ENCODE measurements at places on chromosomes 16 and 17.

DNA sequence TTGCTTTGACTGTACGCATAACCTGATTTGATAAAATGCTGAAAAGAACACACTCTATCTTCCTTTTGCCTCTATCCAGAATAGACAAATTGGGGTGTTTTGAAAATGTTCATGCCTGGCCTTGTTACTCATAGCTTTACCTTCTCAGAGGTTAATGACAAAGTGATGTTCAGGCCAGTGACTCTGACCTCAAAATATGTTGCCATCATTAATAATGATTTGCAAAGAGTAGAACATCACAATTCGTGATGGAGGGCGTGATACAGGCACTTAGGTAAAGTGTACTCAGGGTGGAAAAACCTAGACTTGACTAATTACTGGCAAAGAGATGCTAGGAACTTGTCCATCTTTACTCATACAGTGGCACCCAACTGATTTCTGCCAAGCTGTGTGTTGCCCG, 656.6 kb upstream of the SOX9 start:
- no peak for DNase-seq

DNA sequence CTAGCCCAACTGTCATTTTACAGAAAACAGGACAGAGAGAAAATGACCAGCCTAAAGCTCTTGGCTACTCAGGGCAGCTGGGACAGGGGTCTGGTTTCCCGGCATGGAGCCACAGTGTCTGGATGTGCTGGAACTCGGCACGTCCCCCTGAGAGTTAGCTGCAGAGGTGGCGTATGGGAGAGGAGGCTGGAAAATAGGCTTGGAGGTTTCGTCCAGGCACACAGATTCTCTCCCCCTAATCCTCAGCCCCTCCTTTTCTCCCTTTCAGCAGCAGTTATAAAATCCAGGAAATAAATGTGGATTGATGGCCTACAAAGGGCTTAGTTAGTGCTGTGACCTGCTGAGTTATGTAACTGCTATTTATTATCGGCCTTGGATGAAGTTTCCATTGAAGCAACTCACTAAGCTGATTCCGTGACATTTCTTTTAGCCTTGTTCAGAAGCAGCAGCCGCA, 89.5 kb upstream of the TOB1 start:
- no peak for DNase-seq

DNA sequence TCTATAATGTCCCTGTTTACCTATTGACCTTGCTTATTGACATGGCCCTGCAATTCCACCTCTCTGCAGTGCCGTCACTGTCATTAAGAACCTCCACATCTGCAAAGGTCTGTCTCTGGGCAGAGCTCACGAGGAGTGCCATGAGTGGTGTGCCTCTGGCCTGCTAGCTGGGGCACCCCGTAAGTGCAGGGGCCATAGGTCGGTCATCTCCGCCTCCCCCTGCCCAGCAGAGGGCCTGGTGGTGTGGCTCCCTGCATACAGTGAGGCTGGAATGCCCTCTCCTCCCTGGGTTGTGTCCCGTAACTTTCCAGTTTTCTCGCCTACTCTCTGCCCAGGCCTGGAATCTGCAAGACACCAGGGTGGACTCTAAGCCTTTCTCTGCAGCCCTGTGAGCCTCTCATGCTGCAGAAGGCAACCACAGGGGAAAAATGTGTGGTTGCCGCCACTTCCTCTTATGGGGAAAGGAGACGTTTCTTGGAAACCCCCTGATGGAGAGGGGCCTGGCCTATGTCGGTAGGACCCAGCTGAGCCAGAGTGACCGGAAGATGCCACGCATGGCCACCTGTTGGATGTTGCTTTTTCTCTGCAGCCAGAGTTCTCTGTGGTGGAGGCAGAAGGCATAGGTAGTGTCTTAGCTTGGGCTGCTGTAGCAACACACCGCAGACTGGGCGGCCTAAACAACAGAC, 2.7 kb upstream of the SNX20 start:
- no peak for DNase-seq

DNA sequence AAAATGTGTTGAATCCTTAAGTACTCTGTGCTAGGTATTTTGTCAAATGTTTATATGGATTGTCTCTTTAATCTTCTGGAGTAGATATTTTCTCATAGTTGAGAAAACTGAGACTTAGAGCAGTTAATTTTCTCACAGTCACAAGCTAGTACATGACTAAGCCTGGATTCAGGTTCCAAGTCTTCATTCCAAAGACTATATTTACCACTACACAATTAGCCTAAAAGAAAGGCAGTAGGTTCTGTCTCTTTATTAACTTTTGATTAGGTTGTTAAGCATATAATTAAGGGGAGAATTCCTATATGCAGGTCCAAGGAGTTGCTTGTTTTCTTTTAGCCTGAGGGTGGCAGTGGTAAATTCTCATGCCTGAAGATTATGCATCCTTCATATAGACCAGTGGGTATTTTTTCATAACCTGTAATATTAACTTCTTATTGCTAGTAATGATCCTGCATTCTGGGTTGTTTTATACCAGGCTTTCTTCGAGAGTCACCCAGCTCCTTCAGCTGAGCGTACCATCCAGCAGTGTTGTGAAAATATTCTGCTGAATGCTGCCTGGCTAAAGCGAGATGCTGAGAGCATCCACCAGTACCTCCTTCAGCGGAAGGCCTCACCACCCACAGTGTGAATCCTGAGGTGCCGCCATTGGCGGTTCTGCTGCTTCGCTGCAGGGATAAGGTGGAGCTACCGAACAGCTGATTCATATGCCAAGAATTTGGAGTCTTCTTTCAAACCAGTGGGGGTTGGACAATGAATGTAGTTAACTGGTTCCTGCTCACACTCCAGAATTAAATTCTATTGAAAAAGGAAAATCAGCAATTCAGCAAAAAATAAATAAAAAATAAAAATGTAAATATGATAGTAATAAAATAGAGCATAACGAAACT, 28.2 kb upstream of the KPNB1 start:
- DNase-seq = peak; percentile 45

- no peak for DNase-seq
Measured at GRCh38 chr17:73336408-73337329, 24.9 kb upstream of the CDC42EP4 start.

DNA sequence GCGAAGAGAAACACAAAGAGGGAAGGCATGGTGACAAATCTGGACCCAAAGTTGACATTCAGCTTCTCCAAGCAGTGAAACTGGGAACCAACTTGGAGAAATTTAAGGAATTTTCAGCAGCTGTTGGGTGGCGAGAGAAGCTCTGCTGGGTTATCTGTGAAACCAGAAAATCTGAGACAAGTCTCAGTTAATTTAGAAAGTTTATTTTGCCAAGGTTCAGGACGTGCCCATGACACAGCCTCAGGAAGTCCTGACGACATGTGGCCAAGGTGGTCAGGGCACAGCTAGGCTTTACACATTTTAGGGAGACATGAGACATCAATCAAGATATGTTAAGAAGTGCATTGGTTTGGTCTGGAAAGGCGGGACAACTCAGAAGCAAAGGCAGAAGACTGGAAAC, 11.2 kb upstream of the CD300LF start:
- no peak for DNase-seq

DNA sequence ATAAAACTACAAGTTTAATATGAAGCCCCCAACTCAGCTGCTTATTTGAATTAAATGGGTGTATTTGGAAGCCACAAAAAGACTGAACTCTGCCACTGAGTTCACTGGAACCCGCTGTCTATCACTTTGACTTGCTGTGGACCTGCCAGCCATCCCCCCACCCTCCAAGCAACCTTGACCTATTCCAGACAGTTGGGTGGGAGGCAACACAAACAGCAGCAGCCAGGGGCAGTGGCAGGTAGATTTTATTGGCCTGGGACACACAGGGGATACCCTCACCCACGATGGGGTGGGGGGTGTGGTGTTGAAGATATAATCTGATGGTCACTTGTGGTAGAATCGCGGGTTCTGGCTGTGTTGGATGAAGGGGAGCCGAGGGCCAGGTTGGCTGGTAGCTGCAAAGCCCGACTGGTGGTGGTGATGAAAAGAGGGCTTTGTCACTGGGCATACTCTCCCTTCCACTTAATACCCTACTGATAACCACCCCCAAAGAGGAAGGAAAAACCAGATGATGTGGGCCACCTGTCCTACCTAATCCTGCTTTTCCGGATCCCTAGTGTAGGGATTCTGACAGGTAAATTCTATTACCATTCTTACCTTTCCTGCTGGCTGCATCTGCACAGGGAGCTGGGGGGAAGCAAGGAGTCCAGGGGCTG, 2.6 kb downstream of the GPS2 start:
- DNase-seq = no peak

DNA sequence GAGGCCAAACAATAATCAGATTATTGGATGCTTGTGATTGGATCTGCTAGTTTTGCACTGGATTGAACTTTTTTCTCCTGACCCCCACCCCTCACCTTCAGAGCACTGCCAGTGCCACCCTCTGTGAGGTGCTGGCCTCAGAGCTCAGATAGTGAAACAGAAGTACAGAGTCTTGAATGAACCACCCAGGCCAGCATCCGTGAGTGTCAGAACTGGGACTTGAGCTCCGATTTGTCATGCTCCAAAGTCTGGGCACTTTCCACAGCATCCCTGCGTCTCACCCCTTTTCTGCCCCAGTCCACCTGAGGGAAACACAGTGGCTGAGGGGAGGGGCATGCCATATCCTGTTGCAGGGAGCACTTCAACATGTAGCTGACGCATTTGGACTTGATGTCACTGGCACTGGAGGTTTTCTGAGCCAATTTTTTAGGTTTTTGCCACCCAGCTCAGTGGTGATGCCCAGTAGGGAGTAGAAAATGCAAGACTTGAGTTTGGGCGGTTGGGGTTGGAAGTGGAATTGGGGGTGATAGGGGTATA, 47.3 kb downstream of the SMPD3 start:
- DNase-seq = no peak

GRCh38 chr16:22186517-22186916, 19.6 kb upstream of the EEF2K start:
- no peak for DNase-seq

DNA sequence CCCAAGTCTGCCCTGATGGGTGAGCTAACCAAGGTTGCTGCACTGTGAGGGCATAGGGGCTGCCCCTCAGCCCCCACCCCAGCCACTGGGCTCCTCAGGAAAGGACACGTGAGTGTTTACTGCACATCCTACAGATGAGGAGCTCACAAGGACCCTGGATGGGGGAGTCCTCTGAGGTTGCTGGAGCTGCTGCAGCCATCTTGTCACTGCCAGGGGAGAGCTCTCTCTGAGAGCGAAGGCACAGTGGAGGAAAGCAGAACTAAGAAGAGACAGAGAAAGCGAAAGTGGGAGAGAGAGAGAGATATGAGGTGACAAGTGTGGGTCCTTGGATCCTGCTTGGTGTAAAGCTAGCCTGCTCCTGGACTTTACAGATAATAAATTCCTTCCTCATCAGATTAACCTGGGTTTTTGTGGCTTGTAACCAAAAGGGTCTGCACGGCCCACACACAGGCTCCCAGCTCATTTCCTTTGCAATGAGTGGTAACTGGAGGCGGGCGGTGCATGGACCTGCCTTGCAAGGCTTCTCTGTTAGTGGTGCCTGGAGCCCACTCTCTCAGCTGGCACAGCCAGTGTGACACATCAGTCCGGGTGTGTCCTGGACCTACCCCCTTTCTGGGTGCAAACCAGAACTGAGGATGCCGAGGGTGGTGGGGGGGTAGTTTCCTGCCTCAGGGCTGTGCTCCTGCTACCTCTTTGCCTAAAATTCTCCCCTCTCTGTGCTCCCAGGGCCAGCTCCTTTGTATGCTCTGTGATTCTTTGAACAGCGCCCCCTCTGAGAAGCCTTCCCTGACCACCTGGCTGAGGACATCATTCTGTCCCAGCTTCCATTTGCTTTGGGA, 14.2 kb downstream of the SNX20 start:
- DNase-seq = no peak

DNA sequence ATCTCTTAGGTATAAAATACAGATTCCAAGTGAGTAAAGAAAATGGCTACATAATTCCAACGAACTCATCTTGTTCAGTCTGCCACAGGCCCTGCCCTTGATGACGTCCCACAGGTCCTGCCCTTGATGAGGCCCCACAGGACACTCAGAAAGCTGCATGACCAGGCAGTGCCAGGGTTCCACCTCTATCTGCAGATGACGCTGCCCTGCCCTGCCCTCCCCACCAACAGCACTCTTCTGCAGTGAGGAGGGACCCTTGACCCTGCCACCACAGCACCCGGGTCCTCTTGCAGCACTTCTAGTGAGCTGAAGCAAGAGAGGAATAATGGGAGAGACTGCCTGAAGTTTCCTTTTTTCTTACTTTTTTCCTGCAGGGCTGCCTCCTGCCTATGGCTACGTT, 118.4 kb downstream of the VPS53 start:
- DNase-seq = no peak

DNA sequence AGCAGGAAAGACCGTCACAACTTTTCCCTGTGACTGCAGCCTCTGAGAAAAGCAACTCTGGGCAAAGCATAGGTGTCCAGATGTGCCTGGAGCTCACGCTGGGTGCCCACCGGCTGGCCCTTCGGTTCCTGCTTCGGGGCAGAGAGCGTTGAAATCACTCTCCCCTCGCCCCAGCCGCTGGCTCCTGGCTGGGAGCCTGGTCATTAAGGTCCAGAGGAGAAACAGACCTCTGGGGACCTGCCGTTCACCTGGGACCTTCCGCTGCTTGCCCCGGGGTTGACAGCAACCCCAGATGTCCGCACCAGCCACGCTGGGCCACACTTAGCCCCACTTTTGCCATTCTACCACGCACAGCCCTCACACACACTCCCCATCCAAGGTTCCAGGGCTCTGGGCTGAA, 13.1 kb downstream of the MRM3 start:
- DNase-seq = no peak

GRCh38 chr17:77542551-77543490, 402.1 kb downstream of the SEC14L1 start:
- DNase-seq = no peak

DNA sequence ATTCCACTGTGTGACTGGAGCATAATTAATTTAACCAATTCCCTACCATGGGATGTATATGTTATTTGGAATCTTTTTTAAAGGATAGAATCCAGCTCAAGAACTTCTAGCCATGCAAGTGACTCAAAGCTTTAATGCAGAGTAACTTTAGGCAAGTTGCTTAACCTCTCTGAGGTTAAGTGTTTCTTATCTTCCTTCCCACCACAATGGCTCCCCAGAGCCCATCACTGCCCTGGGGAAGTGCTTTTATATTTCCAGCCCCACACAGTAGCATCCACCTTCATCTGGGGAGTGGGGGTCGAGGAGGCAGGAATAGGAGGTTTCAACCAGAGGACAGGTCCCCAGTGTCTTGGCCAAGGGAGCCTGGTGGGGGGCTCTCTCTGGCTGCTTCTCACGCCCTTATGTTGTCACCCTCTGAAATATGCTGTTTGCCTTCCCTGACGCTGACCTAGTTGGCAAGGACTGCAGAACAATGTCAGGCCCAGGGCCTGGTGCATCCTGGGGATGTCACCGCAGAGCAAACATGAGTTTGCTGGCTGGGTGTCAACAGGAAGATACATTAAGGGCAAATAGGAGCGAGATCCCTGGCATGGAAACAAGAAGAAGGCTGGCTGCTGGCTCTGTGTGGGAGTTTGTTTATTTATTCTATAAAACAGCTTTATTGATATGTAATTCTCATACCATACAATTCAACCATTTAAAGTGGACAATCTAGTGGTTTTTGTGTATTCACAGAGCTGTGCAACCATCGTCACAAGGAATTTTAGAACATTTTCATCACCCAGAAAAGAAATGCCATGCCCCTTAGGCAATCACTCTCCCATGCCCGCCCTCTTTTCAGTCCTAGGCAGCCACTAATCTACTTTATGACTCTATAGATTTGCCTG, 46.6 kb upstream of the WSB1 start:
- no peak for DNase-seq

- no peak for DNase-seq
Measured at GRCh38 chr17:75011401-75012095, 922 bp upstream of the MRPL58 start.

- DNase-seq = no peak
Measured at GRCh38 chr17:42317266-42317845, 29.1 kb downstream of the STAT5A start.

Data from spinal cord (tissue), 10 donors.